ENCODE measurements at places on chromosomes 3 and 15.

- peak; percentile 49 for DNase-seq
Observed at GRCh38 chr3:46440531-46441294, 24.0 kb downstream of the LTF start.

GRCh38 chr3:157551961-157552360 lies 48.7 kb upstream of the VEPH1 start:
- no peak for DNase-seq

GRCh38 chr3:183762304-183762703 lies 63.1 kb downstream of the MAP6D1 start:
- no peak for DNase-seq

GRCh38 chr15:40310001-40310959 lies 2.5 kb upstream of the PLCB2 start:
- DNase-seq = peak; percentile 72

- no peak for DNase-seq
Observed at GRCh38 chr3:151770956-151771355, 37.2 kb downstream of the AADACL2 start.

DNA sequence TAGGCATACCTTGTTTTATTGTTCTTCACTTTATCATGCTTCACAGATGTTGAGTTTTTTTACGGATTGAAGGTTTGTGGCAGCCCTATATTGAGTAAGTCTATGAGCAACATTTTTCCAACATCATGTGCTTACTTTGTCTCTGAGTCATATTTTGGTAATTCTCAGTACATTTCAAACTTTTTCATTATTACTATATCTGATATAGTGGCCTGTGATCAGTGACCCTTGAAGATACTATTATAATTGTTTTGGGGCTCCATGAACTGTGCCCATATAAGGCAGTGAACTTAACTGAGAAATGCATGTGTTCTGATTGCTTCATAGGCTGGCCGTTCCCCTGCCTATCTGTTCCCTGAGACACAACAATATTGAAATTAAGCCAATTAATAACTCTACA lies 42.8 kb upstream of the NSMCE3 start:
- DNase-seq = no peak

GRCh38 chr15:72965671-72966070 lies 86.6 kb upstream of the NEO1 start:
- DNase-seq = no peak
